ENCODE measurements at places on chromosomes 11 and 22.

DNA sequence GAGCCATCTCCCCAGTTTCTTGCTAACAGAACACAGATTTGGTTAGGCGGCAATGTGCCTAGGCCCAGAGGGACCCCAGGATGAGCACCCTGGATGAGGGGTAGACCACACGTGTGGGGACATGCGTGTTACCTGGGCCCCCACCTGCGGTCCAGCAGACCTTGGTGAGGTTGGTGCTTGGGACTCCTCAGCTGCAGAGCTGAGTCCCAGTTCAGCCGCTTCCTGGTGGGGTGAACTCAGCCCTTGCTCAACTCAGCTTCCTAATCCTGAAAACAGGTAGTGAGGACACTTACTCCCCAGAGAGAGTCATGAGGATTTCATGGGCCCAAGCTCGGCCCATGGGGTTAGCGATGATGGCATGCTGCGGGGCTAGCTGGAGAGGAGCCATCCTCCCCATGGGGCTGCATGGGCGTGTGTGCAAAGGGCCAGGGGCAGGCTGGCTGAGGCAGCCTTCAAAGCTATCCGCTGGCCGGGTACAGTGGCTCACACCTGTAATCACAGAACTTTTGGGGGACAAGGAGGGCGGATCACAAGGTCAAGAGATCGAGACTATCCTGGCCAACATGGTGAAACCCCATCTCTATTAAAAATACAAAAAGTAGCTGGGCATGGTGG lies 46.9 kb upstream of the SHISAL1 start:
- DNase-seq: no peak

DNA sequence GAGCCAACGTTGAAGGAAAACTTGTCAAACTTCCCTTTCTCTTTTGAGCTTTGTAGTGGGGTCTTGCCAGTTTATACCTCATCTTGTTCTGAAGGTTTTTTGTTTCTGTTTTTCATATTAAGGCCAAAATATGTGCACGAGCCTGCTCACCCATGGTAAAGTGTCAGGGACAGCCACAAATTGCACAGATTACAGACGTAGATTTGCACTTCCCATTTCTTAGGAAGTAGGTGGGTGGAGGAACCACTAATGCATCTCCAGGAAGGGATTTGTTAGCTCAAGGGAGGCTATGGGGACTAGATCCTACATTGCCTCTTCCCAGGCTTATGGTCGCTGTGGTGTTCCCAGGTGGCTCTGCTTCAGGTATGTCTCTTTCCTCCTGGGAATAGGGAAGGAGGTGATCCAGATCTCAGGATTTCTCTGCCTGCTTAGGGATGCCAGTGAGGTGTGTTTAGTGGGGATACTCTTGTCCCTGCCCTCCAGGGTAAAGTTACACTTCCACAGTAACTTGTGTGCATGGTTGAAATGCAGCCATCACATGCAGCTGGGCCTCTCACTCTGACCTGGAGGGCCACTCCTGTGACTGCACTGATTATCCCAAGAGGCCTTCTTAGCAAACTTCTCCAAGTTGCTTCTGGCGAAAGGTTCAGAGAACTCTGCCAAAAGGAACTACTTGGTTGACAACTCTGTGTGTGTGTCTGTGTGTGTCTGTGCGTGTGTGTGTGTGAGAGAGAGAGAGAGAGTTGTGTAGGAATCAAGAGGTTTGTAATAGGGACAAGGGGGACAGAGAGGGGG lies 9.8 kb downstream of the PPFIBP2 start:
- no peak for DNase-seq

GRCh38 chr22:29337631-29338284 lies 22.3 kb upstream of the RASL10A start:
- DNase-seq: no peak

DNA sequence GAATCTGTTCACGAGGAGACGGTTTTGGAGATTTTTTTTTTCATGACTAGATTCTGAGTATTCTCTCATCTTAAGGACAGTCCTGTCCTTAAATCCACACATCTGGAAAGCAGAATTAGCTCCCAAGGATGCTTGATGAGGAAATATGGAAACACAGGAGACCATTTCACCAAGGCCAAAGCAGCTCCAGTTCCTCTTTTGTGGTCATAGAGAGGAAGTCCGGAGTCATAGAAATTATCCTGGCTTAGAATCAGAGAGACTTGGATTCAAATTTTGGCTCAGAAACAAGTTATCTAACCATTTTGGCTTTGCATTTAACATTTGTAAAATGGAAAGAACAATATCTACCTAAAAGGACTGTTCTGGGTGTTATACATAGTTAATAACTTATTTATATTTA lies 7.3 kb upstream of the TEAD1 start:
- no peak for DNase-seq

GRCh38 chr11:57475671-57476046 lies 15.3 kb downstream of the RTN4RL2 start:
- no peak for DNase-seq

- no peak for DNase-seq
Observed at GRCh38 chr11:75133976-75134375, 16.9 kb upstream of the SLCO2B1 start.

DNA sequence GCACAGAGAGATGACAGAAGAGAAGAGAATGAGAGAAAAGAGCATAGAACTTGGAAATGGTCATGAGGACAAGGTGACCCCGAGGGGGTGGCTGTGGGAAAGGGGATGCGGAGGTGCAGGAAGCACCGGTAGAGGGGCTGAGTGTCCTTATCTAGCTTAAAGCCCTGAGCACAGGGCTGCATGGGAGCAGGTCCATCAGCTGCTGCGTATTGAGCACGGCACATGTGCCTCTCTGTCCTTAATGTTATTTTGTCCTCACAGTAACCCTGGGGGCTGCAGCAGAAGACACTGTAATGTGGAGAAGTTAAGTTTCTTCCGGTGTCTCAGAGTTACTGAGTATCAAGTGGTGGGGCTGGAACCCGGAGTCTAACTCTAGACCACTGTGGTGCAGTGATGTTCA lies 94.4 kb upstream of the OR4B1 start:
- DNase-seq: no peak

GRCh38 chr22:21624120-21624879 lies 5.5 kb downstream of the YDJC start:
- peak; percentile 27 for DNase-seq

- DNase-seq: no peak
Observed at GRCh38 chr11:2774173-2775082, 74.6 kb upstream of the KCNQ1OT1 start.

GRCh38 chr11:86706338-86707131 lies 34.1 kb upstream of the ME3 start:
- no peak for DNase-seq

GRCh38 chr11:103906291-103906867 lies 130.1 kb upstream of the DDI1 start:
- no peak for DNase-seq

DNA sequence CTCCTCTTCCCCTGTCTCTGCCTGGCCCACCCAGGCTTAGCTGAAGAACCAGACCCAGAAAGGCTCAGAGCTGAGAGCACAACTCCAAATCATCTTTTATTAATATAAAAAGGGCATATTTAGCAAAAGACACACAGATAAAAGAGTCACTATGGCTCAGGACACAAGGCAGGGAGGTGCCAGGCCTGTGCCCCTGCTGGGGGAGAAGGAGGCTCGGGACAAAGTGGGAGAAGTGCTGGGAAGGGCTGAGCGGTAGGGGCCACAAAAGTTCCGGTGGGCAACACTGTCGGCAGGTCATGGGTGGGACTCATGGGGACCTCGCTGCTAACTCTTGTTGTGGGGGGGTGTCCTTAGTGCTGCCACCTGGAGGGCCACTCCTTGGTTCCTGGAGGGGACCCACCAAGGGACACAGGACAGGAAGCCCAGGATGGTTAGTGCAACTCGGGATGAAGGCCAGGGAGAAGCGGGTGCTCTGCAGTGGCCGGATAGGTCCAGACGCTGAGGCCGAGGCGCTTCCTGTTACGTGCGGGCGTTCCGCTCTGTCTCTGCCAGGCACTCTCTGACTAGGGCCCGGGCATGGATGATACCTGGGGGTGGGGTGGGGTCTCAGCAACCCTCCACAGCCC lies 1.4 kb upstream of the PITPNM1 start:
- DNase-seq: no peak

DNA sequence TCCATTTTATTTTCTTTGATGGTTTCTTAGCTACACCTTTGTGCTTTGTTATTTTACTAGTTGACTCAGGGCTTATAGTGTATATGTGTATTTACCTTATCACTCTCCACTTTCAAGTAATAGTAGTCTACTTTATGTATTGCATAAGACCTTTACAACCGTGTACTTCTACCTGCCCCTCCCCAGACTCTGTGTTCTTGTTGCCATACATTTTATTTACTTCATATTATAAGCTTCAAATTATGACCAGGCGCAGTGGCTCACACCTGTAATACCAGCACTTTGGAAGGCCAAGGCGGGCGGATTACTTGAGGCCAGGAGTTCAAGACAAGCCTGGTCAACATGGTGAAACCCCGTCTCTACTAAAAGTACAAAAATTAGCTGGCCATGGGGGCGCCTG lies 28.2 kb upstream of the CTSD start:
- no peak for DNase-seq

DNA sequence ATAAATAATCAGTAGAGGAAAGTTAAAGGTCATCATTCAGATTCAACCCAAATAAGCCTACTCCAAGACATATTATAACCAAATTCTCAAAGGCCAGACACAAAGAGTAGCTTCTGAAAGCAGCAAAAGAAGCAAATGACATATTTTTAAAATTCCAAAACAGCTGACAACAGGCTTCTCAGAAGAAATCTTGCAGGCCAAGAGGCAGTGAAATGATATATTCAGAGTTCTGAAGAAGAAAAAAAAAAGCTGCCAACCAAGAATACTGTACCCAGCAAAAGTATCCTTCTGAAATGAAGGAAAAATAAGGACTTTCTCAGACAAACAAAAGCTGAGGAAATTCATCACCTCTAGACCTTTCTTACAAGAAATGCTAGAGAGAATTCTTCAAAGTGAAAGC lies 787.1 kb upstream of the TENM4 start:
- no peak for DNase-seq

GRCh38 chr22:19398206-19398605 lies 33.3 kb downstream of the HIRA start:
- DNase-seq: no peak

DNA sequence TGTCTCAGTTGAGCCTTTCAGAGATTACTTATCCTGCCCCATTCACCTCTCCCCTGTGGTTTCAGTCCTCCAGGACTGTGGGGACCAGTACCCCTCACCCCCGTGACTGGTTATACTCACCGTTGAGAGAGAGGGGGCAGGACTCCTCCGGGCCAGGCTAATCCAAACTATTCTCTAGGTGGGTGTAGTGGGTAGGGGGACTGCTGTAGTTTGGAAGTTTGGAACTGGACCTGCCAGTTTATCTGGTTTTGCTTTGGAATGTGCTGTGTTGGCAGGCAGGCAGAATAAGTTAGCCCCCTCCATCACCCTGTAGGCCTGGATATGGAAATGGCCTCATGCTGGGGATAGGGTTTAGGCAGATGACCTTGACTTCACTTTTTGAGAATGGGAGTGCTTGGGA lies 13.5 kb downstream of the TEAD1 start:
- DNase-seq: no peak

GRCh38 chr11:134995741-134996140 lies 583.7 kb upstream of the B3GAT1 start:
- no peak for DNase-seq

GRCh38 chr22:32911503-32911902 lies 110.0 kb downstream of the TIMP3 start:
- no peak for DNase-seq

GRCh38 chr11:36400766-36401455 lies 104.8 kb downstream of the PRR5L start:
- DNase-seq: no peak

- no peak for DNase-seq
Observed at GRCh38 chr11:41519696-41520095, 60.2 kb upstream of the LRRC4C start.

- no peak for DNase-seq
Observed at GRCh38 chr11:123135863-123136446, 59.1 kb downstream of the CLMP start.

DNA sequence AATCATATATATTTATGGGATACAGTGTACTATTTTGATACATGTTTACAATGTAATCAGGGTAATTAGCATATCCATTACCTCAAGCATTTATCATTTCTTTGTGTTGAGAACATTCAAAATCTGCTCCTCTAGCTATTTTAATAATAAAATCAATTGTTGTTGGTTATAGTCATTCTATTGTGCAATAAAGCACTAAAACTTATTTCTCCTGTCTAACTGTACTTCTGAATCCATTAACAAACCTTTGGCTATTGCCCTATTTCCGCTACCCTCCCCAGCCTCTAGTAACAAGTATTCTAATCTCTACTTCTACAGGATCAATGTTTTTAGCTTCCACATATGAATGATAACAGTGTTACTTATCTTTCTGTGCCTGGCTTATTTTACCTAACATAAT lies 15.3 kb upstream of the USP2 start:
- DNase-seq: no peak

DNA sequence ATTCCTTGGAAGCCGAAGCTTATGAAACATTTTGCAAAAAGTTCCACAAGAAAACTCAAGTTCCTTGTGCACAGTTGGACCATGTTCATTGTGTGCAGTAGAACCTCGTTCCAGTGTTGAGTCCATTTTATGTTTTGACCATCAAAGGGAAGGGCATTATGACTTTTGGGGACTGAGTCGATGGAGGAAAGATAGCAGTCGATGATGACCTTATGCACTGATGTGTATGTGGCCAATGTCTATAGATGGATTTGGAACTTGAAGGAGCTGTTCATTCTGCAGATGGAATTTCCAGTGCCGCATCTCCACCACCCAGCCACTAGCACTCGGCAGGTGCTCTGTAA lies 71.5 kb upstream of the IGLL5 start:
- no peak for DNase-seq

DNA sequence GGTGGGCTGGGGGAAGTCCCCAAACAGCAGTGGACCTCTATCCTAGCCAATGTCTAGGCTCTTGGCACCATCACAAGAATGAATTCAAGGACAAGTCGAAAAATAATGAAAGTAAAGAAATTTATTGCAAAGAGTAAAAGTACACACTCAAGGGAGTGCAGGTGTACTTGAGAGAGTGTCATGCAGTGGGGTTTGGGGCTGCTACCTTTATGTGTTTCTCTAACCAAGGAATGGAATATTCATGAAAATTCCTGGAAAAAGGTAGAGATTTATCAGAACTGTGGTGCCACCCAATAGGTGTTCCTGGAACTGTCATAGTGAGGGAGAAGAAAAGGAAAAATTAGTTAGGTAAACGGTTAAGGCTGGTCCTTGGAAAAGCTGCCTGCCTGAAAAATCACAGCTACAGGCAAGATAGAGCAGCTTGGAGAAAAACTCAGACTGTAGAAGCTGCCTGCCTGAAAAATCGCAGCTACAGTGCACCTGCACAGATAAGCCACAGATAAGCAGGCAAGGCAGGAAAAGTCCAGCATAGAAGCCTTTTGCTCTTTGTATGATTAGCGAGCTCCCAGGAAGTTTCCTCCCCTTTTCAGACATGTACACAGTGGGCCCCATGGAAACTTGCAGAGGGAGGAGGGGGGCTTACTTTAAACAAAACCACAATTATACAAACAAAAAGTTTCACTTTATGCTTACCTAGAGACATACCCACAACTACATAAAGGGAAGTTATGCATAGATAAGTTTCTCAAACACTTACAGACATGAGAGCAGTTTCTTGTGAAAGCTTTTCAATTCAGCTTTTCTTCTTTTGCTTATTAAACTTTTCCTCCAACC lies 71.4 kb upstream of the B3GNT6 start:
- no peak for DNase-seq

GRCh38 chr22:38230108-38230825 lies 28.5 kb downstream of the MAFF start:
- DNase-seq: no peak

GRCh38 chr22:20229916-20230775 lies 38.0 kb downstream of the RTN4R start:
- no peak for DNase-seq

- no peak for DNase-seq
Observed at GRCh38 chr11:8093931-8094575, 13.0 kb downstream of the TUB start.

GRCh38 chr11:57408771-57409170 lies 18.1 kb downstream of the SLC43A3 start:
- DNase-seq: no peak

Measured in T-helper 2 cell (primary cell).